Activated CD4-positive, alpha-beta memory T cell treated with anti-CD3 and anti-CD28 coated beads for 36 hours (primary cell): ENCODE measurements at places on chromosomes 5 and 9. TPM values are rescaled to one million over a fixed set of nuclear protein-coding genes. Genes with fewer than 3 reads are reported as not detected.

Gene CDH6
- not detected for total RNA-seq

Gene CXCL14
- not detected for total RNA-seq

Gene ADAMTSL2
- 0.05 TPM for total RNA-seq

Gene PCDHGA12
- total RNA-seq, result 0.07 TPM

Gene GAPT
- not detected for total RNA-seq

Gene ANKRD34B
- total RNA-seq, result not detected

DNA sequence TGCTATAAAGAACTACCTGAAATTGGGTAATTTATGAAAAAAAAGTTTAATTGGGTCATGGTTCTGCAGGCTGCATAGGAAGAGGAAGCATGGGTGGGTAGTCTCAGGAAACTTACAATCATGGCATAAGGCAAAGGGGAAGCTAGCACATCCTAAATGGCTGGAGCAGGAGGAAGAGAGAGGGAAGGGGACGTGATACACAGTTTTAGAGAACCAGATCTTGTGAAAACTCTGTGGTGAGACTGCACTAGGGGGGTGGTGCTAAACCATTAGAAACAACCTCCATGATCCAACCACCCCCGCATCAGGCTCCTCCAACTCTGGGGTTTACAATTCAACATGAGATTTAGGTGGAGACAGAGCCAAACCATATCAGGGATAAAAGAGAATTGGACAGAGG is 624.2 kb downstream of the PRR16 start:
- DNase-seq, result no peak

DNA sequence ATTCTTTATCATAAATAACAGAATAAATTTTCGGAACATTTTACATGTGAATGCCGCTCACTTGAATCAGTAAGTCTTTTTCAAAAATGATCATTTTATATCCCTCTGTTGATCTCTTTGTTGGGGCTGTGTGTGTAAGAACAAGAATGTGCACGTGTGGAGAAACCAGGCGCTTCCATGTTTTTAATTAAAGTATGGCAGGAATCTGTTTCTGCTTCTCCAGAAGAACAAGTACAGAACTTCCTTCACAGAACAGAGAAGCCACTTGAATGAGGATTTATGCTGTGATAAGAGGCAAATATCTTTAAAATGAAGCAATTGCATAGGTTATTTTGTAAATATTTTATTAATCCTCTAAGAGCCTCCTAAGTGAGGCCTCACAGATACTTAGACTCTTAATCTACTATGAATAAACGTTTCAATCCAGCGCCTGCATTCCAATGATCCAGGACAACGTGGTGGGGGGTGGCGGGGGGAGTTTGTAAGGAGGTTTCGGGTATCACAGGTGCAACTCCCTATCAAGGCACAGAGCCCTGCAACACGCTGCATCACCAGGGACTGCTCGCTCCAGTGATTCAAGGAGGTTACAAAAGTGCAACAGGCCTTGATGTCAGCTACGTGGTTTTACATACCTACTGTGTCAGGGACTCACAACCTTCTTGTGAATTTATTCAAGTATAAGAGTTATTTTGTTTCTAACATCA is 409.2 kb downstream of the BNC2 start:
- DNase-seq, result no peak

GRCh38 chr5:74631081-74631953 is 9.2 kb downstream of the ENC1 start:
- peak; percentile 49 for DNase-seq

DNA sequence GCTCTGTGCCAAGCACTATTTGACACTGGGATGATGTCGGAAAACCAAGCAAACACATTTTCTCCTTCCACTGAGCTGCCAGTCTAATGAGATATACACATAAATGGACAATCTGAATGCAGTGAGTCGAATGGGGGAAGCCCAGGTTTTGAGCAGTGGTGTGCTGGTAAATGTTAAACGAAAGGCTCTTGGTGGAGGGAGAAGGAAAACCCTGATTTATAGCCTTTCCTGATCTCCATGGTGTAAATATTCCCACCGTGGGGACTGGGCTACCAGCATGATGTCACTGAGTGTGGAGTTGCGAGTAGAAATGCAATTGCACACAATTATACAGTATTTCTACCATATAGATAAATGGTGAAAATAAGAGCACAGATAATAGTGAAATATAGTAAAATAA is 5.0 kb upstream of the GSN start:
- no peak for DNase-seq

GRCh38 chr5:71880536-71880935 is 161.5 kb downstream of the CARTPT start:
- DNase-seq, result no peak

- no peak for DNase-seq
Measured at GRCh38 chr9:88219601-88220000, 81.3 kb upstream of the SPATA31C2 start.

DNA sequence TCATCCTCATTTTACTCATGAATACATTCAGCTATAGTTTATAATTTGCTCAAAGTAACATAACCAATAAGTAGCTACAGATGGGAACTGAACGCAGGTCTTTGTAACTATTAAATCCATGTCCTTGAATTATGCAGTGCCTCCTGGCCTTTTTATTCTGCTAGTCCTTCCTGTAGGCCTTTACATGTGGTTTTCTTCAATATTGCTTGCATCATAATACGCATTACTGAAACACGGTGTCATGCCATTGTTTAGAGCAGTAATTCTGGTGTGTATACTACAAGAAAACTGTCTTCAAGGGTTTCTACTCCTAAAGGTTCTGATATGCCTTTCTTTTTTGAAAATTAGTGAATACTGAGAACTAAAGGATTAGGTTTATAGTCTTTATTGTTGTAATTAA is 20.7 kb downstream of the CWC27 start:
- DNase-seq, result no peak

DNA sequence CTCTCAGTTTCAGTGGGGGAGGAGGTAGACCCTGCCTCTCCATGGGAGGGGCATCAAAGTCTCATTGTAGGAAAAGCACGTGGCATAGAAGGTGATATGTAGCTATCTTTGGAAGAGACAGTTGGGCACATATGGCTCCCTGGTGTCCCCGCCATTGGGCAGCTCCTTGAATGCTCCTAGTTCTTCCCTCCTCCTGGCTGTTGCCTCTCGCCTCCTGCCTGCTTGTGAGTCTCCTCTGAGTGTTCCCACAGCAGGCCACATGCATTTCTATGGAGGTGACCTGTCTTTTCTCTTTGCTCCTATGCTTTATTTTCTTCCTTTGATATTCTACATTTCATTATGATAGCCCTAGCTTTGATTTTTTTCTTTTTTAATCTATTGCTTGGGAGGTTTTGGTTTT is 138.5 kb downstream of the ARHGAP26 start:
- no peak for DNase-seq

DNA sequence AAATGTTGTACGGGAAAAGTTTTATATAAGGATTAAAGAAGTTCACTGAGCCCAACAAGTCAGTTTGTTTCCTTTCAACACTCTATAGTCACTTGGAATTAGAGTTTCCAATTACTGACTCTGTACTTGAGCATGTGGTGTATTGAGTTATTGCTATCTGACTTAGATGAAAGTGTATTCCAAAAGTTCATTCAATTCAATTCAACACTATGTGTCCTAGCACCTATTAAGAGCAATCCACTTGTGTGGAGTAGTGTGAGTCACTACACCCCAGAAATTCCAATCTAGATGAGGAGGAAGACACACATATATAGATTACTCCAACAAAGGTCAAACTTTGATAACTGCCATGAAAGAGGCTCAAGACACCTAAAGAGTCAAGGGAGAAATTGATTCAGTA is 98.2 kb upstream of the SLCO6A1 start:
- DNase-seq, result no peak

DNA sequence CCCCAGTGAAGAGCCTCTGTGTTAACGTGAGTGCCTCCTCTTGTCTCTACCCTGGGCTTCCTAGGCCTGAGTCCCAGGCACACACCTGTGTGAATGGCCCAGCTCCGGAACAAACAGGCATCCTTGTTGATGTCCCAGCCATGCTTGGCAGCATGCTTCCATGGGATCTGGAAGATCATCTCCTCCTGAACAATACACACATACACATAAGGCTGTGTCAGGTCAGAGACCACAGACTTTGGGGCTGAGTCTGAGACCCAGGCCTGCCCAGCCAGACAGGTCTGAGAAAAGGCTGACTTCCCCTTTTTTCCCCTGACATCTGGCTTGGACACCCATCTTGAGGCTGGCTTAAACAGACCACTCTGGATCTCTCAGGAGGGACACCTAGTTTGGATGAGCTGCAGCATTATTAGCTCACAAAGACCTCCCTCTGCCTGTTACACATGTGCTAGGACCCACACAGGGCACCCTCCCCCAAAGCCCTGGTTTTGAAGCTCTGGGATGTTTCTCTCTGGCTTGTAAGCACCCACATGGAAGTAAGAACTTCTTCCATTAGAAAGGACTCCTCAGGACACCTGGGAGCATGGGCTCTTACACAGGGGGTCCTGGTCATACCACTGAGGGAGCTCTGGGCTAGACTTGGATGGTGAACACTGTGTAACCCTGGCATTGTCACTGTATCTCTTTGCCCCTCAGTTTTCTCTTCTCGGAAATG is 2.6 kb downstream of the IRF1 start:
- DNase-seq, result peak; percentile 12

DNA sequence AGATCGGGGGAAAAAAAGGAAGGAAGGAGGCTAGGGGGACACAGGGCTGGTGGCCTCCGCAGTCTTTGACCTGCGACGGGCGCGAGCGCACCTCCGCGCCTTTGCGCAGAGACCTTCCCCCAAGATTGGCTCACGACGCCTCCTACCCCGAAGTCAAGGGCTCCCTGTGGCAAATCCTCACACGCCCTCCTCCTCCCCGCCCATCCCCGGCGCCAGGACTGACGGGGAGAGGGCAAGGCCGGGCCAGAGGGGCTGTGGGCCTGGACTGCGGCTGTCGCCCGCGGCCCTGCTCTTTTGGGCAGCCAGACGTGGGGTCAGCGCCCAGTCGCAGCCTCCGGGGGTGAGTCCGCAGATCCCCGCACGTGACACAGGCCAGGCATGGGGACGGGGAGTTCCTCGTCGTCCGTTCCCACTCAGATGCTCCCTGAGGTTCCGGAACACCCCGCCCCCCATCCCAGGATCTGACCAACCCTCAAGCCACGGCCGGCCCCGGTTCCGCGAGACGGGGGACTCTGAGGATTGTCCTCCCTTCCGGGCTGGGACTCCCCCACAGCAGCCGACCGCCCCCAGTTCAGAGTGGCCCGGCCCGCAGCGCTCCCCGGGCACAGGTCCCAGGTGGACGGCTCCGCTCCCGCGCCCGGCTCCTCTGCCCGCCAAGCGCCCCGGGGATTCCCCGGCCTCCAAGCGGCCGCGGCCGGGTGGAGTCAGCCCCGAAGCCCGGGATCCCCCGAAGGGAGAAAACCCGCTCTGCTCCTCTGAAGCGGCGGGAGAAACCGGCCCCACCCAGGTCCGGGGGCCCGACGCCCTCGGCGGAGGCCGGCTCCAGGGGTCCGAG is 543 bp upstream of the ANKRD33B start:
- peak; percentile 72 for DNase-seq

DNA sequence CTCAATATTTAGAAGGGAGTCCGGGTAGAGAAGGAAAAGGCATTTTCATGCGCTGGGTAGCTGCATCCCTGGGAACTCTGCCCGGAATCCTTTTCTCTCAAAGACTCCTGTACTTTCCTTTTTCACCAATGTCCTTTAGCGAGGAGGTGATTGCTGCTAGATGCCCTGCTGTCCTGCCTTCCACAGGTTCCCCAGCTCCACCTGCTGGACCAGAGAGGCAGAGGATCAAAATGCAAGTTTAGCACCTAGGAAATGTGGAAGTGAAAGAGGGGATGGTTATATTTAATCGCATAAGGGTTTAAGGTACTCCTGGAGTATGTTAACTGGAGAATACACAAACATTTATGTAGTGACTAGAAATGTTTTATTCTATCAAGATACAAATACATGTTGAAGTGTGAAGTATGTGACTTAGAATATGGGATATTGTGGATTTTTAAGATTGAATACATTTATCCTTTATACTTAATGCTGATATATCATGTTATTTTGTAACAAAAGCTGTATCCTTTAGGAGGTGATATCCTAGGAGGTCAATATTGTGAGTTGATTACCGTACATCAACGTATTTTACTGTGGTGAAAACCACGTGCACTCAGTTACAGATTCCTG is 145.7 kb downstream of the ARHGAP26 start:
- DNase-seq, result peak; percentile 18

DNA sequence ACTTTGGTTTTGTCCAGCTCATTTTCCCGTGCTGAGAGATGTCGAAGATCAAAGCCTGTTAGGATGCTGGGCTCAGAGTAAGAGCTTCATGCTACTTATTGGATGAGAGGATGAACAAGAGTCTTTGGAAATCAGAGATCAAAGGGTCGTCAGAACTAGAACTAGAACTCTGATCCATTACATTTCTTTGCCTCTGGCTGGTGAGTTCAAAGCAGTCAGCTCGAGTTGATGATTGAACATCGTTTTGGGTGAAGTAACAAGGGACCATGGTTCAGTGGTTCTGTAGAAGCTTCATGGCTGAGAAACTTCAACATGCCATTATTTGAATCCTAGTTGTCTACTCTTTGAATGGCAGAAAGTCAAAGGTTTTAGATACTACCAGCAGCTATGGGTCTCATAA is 320.3 kb downstream of the ARHGEF28 start:
- no peak for DNase-seq

- no peak for DNase-seq
Measured at GRCh38 chr9:120383999-120384924, 195.7 kb downstream of the CDK5RAP2 start.

- no peak for DNase-seq
Measured at GRCh38 chr9:14511452-14511851, 181.8 kb downstream of the ZDHHC21 start.

DNA sequence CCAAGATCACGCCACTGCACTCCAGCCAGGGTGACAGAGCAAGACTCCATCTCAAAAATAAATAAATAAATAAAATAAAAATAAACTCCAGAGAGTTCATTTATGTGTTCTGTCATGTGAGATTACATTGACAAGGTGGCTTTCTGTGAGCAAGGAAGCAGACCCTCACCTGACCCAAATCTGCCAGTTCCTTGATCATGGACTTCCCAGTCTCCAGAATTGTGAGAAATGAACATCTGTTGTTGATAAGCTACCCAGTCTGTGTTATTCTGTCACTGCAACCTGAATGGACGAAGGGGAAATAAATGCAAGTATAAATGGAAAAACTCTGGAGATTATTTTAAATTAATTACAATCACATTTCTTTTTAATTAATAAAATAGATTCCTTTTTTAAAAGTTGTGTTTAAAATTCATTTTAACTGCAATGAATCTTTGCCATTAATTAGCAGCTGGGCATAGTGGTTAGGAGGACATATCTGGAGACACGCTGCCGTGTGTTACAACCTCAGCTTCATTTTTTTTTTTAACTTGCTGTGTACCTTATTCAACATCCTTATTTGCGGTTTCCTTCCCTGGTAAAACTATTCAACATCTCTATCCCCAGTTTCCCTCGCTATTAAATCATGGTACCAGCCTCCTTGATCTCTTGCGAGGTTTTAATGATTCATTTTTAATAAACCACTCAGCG is 376.4 kb downstream of the CHSY3 start:
- no peak for DNase-seq

DNA sequence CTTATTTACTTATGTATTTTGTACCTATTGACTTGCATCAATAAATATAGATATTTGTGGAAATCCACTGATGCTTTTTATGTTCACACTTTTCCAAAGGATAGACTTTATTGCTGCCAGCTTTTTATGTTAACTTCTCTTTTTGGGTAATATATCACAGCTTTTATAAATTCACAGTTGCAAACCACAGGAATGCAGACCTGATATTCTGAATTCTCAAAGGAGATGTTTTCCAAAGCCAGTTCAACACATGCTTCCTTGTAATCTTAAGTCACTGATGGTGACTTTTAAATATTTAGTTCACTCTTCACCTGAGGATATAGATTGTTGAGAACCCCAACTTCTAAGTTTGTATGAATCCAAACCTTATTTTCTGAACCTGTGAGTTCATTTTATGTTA is 223.4 kb upstream of the PRR16 start:
- no peak for DNase-seq

GRCh38 chr5:110048491-110048890 is 358.8 kb downstream of the MAN2A1 start:
- DNase-seq, result no peak
